SK-N-MC (cell line): ENCODE measurements at places on chromosomes 16 and 17.

DNA sequence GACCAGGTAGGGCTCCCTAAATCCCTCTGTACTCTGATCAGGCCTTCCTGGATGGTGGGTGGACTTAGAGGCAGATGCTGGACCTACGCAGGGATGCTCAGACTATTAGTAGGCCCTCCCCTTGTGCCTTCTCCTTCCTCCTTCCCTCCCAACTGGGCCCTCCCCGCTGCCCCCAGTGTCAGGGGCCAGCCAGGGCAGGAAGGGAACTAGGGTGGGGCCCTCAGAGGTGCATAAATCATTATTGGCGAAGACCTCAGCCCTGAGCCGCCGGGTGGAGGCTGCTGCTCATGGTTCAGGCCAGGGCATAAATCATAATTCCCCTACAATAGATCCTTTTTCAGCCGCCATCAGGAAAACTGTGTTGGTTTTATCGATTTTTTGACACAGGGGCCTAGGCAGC, 81.4 kb downstream of the MRM1 start:
- DNase-seq = no peak

DNA sequence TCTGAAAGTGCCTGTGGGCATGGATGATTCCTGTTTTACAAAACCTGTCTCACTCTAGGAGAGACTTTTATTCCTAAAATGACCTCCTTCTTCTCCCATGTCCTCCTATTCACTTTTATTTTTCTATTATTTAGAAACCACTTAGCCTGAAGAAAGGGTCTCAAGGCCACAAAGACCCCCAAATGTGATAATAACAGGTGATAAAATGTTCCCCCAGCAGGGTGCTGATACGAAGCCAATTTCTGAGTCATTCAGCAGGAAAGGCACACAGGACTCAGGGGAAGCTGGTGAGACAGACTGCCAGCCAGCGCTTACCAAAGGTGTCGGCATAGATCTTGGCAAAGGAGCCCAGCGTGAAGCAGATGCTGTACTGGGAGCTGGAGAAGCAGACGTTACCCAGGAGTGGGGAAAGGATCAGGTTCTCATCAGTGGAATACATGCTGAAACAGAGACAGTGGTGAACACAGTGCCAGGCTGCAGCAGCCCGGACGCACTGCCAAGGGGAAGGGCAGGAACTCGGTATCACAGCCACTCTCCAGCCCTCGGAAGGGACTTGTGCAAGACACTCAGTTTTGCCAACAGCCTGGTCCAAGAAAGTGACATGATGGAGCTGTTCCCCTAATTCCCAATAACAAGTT, 24.6 kb downstream of the HIGD1B start:
- DNase-seq = no peak

- no peak for DNase-seq
Observed at GRCh38 chr17:21370430-21370829, 5.7 kb upstream of the KCNJ12 start.

GRCh38 chr17:48726114-48726915, 2.2 kb downstream of the HOXB13 start:
- DNase-seq = no peak

DNA sequence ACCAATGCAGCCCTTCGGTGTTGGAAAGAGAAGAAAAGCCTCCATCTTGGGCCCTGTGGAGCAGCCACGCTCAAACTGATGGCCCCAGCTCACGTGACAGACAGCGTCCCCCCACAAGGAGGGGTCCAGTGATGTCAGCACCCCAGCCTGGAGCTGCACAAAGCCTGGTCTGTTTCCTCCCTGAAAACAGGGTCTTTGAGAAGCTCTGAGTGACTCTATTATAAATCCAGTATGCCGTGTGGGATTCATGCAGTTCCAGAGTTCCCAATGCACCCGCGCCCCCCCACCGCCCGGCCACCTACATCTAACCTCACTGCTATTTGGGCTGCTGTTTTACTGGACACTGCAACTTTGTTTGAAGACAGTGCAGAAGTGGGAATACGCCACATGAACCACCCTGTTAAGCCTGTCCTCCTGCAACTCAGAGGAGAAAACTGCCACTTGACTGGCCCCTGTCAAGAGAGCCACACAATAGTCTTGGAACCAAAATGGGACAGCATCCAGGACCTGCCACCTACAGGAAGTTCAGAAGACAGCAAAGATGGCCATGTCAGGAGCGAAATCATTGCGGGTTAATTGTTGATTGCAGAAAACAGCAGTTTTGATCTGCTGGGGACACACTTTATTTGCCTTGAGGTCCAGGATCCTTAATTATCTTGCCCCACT, 33.1 kb downstream of the PMP22 start:
- no peak for DNase-seq

GRCh38 chr16:66521951-66522771, 27.8 kb downstream of the TK2 start:
- DNase-seq = no peak

DNA sequence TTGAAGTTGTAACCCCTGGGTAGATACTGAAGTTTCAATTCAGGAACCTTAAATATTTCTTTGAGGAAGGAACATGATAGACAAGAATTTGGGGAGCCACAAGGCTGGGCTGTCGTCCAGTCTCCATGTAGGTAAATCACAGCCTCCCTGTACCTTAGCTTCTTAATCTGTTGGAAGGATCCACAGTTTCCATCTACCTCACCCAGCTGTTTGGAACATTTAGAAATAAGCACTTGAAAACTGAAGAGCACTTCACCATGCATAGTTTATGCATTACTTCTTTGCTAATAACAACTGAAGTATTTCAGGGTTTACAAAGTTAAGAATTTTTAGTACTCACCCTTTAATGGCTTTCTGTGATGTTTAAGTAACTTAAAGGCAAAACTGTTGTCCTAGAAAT, 17.2 kb downstream of the TXNDC11 start:
- no peak for DNase-seq

DNA sequence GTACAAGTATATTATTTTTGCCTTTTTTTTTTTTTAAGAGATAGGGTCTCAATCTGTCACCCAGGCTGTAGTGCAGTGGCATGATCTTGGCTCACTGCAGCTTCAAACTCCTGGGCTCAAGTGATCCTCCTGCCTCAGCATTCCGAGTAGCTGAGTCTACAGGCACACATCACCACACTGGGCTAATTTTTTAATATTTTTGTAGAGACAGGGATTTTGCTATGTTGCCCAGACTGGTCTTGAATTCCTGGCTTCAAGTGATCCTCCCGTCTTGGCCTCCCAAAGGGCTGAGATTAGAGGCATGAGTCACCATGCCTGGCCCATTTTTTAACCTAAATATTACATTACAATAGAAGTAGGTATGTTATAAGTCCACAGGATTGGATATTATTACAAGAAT, 3.2 kb downstream of the TERB1 start:
- DNase-seq = no peak

DNA sequence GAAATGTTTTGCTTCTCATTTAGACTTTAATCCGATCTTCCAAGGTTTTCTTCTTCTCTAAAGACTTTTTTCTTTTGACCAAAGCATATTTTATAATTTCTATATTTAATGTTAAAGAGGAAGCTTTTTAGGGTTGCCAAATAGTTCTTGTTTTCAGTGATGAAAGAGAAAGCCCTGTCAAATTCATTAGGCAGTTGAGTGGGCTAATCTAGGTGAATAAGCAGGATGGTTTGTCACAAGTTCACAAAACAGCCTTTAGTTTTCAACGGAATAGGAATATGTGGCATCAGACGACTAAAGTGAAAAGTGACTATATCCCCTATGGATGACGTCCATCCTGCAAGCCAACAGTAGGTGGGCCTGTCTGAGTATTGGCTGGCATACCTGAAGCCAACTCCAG, 118.8 kb downstream of the NLK start:
- no peak for DNase-seq

DNA sequence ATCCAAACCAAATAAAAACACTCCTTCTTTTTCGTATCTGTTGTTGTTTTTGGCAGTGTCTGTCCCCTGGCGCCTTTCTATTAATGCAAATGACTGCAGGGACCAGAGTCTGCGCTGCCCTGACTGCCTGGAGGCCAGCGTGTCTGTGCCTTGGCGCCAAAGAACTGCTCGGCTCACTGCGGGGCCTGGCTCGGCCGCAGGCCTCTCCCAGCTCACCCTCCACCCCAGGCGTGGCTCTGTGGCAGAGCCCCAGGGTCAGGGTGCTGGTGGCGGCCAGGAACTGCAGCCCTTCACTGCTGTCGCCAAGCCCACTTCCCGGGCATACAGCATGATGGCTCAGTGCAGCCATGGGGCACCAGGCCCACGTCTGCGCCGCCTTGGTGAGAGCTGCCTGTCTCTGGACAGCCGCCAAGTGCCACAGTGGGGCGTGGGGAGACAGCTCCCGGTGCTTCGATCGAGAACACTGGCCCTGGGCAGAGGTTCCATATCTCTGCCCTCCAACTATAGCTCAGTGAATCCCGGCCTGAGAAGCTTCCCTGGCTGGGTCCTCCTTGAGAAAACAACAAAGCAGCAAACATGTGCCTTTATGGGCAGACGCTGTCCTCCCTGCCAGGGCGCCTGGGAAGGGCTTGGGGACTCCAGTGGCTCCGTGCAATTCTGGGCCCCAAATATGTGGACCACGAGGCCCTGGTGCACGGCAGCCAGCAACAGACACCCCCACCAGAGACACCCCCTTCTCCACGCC, 11.1 kb downstream of the CANT1 start:
- no peak for DNase-seq

DNA sequence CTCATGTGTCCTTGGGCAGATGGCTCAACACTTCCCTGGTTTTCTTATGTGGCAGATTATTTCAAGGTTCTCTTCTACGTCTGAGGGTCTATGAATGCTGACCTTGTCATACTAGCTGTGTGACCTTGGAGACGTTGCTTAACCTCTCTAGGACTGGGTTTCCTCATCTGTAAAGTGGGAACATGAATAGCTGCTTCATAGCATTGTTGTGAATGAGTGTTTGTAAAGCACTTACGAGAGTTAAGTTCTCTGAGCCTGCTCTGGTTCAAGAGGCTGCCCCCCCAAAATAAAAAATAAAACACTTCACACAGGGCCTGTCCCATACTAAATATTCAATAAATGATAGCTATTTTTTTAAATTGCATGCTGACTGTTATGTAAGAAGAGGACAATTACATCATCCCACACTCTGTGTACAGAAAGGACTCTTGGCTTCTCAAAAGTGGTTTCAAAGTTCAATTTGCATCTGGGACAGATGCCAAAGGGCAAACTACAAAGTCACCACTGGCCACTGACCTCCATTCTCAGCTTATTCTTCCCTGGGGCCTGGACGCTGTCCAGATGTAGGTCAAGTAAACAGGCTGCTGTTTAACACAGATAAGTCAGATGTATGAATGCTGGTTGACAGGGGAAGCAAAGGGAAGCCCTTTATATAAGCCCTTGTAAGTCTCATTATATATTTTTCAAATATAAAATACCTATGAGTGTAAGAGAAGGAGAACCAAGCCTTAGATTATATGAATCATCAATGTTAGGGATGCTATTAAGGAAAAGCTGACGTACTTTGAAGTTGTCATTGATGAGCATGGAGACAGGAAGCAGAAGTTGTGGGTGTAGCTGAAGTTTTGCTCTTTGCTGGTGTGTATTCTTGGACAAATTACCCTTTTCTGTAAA, 15.4 kb upstream of the NDEL1 start:
- no peak for DNase-seq

- DNase-seq = no peak
Observed at GRCh38 chr16:50251375-50252081, 14.8 kb upstream of the ADCY7 start.

DNA sequence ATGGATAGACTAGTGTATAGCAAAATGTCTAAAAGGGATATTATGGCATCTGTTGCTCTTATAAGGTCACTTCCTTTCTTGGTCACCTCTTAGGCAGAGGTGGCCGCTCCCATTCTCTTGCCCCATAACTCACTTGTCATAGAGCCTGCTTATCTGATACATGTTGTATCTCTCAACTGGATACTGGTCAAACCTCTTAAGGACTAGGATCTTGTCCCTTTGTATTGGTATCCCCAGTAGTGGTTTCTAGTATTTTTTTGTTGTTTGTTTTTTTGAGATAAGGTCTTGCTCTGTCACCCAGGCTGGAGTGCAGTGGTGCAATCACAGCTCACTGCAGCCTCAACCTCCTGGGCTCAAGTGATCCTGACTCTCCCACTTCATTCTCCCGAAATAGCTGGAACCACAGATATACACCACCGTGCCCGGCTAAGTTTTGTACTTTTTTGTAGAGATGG, 27.0 kb downstream of the ZSWIM7 start:
- DNase-seq = no peak

DNA sequence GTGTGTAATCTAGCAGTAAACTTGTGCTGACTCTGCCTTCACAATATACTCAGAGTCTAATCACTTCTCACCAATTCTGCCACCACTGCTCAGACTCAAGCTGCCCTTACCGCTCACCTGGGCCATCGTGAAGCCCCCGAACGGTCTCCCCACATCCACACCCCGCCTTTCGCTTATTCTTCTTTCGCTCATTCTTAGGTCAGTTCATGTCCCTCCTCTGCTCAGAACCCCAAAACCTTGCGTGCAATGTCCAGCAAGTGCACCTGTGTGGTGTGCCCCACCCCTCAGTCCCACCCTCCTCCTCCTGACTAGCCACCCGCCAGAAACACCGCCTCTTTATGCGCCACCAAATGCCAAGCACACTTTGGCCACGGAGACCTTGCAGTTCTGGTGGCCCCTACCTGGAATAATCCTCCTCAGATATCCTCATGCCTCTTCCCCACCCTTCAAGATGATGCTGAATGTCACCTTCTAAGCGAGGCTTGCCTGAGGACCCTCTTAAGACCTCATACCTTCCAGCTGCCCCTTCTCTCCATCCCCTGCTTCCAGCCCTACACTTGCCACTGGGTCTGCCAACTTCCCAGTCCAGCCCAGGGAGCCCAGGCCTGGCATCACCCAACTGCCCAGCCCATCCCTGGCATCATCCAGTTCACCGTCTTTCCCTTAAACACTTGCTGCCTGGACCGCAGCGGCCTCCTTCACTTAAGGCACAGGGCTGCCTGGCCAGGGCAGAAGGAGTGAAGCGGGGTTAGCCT, 34.3 kb upstream of the RBFOX3 start:
- no peak for DNase-seq

- no peak for DNase-seq
Observed at GRCh38 chr16:1743376-1744337, 27.7 kb downstream of the NME3 start.

DNA sequence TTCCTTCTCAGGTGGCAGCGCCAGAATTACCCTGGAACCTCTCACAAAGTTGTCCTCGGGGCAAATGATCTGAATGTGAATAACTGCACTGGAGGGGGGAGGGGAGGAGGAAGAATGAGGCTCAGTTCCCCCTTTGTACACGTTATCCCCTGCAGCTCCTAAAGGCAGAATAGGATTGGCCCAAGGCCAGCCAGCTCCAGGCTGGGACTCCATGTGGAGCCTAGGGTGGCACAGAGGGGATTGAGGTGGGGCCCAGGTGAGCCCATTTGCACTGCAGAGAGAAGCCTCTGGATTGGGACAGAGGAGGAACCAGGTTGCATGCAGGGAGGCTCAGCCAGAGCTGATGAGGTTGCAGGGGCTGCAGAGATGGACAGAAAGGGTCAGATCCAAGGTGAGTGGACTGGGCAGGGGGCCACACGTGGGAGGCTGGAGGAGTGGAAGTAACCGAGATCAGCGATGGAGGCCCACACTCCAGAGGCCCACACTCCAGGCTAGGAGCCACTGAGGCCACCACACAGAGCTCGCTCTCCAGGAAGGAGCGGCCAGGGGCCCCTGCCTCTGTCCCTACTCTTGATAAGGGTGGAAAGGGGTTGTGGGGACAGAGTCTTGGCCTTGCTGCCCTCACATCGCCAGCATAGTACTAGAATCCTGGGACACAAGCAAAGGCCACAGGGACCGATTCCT, 78.6 kb downstream of the RBFOX3 start:
- DNase-seq = no peak

GRCh38 chr16:11016993-11017392, 72.6 kb downstream of the CLEC16A start:
- DNase-seq = no peak

GRCh38 chr17:34307110-34307509, 12.1 kb upstream of the CCL8 start:
- DNase-seq = no peak
